ENCODE measurements at places on chromosomes 16 and 17. TPM values are rescaled to one million over a fixed set of nuclear protein-coding genes. Genes with fewer than 3 reads are reported as not detected.
A peak's percentile ranks its signal among the peaks of the same experiment; 100 is the strongest.

SGSM2 gene
- total RNA-seq, result 71.2 TPM

GRCh38 chr17:61723183-61723582 is 132.2 kb upstream of the NACA2 start:
- DNase-seq, result no peak

GRCh38 chr17:6554871-6555330 is 1.5 kb downstream of the PITPNM3 start:
- no peak for DNase-seq

DNA sequence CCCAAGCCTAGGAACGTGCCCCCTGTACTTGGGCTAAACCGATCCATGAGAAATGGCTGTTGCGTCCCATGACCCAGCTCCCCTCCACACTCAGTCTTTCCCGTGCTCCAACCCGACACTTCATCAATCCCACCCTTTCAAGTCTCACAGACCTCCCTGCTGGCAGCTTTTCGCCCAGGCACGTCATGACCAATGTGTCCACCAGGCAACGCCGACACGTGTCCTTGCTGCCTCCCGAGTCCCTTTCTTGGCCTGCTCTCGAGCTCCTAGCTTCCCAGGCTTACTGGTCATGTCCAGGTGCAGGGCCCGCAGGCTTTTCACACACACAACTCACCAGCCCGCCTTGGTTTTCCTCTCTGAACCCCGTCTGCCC is 12.2 kb downstream of the MNT start:
- DNase-seq, result peak; percentile 87

DNA sequence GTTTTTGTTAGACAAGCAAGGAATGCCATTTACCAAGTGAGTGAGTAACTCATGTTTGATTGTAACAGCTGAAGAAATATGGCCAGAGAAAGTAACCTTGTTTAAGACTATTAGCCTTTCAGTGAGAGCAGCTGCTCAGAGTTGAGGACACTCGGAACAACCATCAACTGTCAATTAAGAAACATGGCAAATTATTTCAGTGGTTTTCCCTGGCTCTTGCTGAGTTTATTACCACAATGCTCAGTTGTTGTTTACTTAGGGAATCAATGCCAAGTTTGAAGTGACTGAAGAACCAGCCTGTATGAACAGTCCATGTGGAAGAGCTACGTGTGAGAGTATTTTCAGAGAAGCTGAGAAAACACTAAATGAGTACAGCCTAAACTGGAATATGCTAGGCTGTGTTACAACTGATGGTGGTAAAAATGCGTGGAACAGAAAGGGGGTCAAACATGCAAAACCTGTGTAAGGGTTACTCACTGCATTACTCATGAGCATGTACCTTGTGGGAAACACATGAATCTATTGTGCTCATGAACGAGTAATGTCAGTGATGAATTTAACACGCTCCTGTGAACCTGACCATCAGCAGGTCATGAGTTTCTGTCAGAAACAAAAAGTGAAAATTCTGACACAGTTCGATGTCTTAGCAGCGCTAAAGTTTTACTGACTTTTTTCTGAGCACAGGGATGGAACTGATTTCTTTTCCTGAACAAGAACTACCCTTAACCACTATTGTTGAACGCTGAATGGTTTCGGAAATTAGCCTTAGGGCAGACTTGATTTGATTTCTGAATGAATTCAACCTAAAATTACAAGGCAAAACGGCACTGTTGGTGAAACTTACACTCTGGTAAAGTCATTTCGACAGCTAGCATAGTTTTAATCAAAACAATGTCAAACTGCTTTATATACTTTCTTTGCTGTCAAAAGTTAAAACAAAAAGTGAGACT is 33.5 kb downstream of the GNA13 start:
- no peak for DNase-seq
